Fibroblast of the aortic adventitia (primary cell): ENCODE measurements at places on chromosomes 7 and 10. TPM values are rescaled to one million over a fixed set of nuclear protein-coding genes. Genes with fewer than 3 reads are reported as not detected.

DNA sequence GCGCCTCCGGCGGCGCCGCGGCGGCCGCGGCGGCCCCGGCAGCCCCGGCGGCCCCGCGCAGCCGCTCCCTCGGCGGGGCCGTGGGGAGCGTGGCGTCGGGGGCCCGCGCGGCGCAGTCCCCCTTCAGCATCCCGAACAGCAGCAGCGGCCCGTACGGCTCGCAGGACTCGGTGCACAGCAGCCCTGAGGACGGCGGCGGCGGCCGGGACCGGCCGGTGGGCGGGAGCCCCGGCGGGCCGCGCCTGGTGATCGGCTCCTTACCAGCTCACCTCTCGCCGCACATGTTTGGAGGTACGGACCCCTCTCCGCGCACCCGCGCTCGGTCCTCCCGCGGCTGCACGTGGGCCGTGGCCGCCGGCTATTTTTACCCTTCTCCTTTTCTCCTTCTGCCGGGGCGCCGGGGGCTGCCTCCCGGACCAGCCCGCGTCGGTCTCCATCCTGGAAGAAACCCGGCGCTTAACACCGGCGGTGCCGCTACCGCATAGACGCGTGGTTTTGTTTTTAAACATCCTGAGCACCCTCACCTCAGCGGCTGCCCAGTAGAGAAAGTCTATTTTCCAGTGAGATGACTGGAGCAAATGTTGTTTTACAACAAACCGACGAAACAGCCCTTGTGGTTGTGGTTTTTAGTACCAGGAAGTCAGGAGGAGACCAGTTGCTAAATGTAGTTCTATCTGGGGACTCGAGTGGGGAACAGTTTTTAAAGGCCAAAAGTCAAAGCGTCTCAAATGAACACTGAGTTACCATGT lies 1.3 kb downstream of the ZNRF2 start:
- DNase-seq, result peak; percentile 57

DNA sequence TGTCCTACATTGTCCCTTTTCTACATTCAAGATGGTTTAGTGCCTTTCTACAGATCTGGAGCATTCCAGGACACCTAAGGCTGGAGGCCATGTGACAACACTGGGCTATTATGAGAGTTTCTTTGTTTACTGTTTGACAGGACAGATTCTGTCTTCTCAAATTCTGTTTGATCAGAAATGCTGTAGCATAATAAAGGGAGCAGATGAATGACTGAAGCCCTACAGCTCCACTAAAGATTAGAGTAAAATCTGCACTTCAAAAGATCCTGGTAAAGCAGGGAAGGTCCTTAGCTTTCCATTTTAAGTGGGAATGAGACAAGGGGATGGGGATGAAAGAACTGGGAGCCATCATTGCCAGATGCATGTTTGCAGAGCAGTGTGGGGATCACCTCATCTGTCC lies 38.4 kb downstream of the TMEM229A start:
- DNase-seq, result no peak

- no peak for DNase-seq
Measured at GRCh38 chr10:7857262-7857661, 39.0 kb downstream of the TAF3 start.

- DNase-seq, result no peak
Measured at GRCh38 chr7:100169147-100169850, 882 bp upstream of the GAL3ST4 start.

- peak; percentile 10 for DNase-seq
Measured at GRCh38 chr7:36100634-36101033, 52.4 kb upstream of the EEPD1 start.

DNA sequence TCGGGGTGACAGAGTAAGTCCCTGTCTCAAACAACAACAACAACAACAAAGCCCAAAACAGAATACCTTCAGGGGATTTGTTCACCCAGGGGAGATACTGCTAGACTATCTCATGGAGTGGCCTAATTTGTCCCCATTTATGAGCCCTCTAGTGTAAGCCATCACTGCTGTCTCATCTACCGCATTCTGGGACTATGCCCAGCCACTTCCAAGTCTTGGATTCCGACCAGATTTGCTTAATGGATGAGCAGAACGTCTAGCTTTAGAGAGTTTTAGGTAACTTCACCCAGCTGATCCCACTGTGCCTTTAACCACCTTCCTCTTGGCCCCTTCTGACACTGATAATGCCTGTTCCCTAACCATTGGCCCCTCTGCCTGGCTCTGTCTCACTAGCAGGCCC lies 47.1 kb downstream of the PAPSS2 start:
- peak; percentile 23 for DNase-seq

The MARCHF5 gene
- 13.5 and 14.0 TPM in 2 replicates for total RNA-seq
